ENCODE measurements at places on chromosomes 5 and 9. TPM values are rescaled to one million over a fixed set of nuclear protein-coding genes. Genes with fewer than 3 reads are reported as not detected.
A peak's percentile ranks its signal among the peaks of the same experiment; 100 is the strongest.

DNA sequence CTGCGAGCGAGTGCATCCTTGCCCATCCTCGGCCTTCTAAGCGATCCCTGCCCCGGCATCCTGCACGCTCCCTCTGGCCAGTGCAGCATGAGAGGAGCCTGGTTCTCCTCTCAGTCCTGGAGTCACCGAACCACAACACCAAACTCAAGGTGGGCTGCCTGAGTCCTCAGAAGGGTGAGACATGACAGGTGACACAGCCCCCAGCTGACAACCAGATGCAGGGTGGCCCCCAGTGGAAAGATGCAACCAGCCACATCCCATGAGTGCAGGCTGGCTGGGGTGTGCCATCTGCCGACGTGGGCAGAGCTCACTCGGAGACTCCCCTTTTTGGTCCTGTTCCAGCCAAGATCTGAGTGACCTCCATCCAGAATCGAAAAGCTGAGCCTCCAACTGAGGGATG is 58.4 kb downstream of the COL23A1 start:
- DNase-seq: no peak

- no peak for DNase-seq
These were observed 430.4 kb downstream of the CAAP1 start for GRCh38 chr9:26462213-26462612.

DNA sequence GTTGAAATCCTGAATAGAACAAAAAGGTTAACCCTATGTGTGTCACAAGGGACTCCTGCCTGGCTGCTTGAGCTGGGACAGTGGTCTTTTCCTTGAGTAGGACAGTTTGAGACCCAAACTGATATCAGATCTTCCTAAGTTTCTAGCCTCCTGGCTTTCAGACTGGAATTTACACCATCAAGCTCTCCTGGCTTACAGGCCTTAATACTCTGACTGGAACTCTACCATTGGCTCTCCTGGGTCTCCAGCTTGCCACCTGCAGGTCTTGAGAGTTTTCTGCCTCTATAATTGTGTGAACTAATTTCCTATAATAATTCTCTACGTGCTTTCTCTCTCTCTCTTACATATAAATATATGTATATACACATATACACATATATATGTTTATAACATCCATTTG is 112.5 kb downstream of the PRR16 start:
- DNase-seq: no peak

- no peak for DNase-seq
These were observed 34.8 kb upstream of the MAST4 start for GRCh38 chr5:66561256-66561990.

GRCh38 chr5:106258591-106259125 is 1412.1 kb downstream of the EFNA5 start:
- DNase-seq: peak; percentile 14

GRCh38 chr5:51650824-51651223 is 267.6 kb downstream of the ISL1 start:
- no peak for DNase-seq

- DNase-seq: peak; percentile 82
These were observed 23.7 kb downstream of the SLC6A7 start for GRCh38 chr5:150213530-150213929.

Gene ADRB2
- polyA plus RNA-seq: 0.09 TPM

DNA sequence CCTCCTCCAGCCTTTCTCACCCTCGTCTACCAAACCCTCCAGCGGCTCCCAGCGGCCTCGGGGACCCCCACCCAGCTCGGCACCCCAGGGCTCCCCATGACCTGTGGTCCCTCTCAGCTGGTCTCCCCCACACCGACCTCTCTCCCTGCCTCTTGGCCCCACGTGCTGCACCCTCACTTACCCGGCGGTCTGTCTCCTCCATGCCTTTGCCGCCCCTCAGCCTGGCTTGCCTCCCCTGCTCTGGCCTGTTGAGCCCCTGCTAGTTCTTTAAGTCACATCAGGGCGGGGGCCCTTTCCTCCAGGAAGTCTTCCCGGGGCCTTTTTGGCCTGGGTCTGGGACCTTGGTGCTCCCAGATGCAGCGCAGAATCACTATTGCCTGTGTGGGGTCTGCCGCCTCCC is 81.5 kb downstream of the LMX1B start:
- no peak for DNase-seq

GRCh38 chr9:138073408-138073807 is 195.8 kb downstream of the CACNA1B start:
- DNase-seq: no peak

Gene ALDH1A1
- not detected for polyA plus RNA-seq

GRCh38 chr9:7366121-7366520 is 433.5 kb downstream of the DMAC1 start:
- DNase-seq: no peak

GRCh38 chr5:453725-454481 is 10.9 kb downstream of the EXOC3 start:
- DNase-seq: no peak

Gene SIT1
- not detected for polyA plus RNA-seq

- DNase-seq: no peak
These were observed 7.2 kb upstream of the C1QTNF2 start for GRCh38 chr5:160377651-160378050.

DNA sequence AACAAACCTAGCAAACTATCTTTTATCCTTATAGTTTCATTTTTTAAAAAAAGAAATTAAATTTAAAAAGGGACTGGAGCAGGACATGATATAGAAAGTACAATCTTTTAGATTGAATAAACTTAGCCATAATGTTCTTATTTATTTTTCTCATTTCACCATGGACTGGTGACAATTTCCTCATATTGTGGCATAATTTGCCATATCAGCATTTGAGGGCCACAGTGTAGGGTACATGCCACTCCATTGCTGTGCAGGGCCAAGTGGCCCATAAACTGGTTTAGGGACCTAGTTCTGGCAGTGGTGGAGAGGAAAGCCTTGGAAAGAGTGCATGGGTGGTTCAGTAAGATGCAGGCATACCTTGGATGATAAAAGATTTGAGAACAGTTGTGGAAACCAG is 232.9 kb upstream of the ELL2 start:
- DNase-seq: no peak
